ENCODE measurements at places on chromosomes 6 and 20.

GRCh38 chr20:53001498-53002301 lies 29.5 kb downstream of the TSHZ2 start:
- DNase-seq, result peak; percentile 84

DNA sequence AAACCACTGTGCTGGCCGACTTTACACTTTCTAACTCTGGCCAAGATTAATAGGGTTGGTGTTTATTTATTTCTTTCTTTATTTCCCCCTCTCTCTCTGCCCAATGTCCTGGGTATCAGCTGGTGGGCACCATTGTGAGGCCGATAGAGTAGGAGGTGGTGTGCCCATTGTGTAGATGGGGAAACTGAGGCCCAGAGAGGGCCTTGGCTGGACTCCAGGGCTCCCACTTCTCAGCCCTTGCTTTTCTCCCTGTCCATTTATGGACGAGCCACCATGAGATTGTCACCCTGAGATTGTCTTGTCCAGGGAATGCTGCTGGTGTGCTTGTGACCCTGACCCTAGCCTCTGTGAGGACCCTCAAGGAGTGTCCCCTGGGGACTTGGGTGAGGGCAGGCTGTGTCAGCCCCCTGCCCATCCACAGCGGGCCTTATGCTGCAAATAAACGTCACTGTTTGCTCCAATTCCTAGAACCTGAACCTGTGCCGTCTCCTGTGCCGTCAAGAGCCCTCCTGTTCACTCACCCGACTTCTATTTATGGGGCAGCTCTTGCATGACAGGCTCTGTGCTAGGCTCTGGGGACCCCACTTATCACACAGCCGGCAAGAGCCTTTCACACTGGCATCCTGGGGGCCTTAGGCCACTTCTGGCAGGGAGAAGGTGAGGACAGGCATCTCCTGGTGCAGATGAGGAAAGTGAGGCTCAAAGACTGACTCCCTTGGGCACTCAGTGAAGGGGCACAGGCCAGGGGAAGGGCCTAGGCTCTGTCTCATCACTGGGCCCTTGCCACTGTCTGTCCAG lies 24.8 kb downstream of the SUN5 start:
- no peak for DNase-seq

DNA sequence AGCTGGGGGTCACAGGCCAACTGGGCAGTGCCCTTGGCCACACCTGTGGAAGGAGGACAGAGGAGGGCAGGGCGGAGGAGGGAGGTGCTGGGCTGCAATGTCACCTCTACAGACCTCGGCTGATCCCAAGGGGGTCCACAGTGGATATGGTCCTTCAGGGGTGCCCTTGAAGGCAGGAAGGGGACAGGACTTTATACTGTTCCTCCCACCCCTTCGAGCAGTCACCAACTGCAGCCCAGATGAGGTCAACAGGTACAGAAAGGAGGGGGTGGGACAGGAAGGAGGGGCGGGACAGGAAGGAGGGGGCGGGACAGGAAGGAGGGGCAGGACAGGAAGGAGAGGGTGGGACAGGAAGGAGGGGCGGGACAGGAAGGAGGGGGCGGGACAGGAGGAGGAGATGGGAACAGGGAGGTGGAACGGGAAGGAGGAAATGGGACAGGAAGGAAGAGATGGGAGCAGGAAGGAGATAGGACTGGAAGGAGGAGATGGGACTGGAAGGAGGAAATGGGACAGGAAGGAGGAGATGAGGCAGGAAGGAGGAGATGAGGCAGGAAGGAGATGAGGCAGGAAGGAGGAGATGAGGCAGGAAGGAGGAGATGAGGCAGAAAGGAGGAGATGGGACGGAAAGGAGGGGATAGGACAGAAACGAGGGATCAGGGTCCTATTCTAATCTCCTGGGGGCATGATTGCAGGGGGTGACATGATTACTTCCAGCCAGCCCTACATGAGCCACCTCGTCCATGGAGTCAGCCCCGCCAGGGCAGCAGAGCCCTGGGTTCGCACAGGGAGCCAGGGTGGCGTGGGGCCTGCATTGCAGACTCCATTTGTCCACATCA lies 19.4 kb upstream of the MRGBP start:
- peak; percentile 55 for DNase-seq

DNA sequence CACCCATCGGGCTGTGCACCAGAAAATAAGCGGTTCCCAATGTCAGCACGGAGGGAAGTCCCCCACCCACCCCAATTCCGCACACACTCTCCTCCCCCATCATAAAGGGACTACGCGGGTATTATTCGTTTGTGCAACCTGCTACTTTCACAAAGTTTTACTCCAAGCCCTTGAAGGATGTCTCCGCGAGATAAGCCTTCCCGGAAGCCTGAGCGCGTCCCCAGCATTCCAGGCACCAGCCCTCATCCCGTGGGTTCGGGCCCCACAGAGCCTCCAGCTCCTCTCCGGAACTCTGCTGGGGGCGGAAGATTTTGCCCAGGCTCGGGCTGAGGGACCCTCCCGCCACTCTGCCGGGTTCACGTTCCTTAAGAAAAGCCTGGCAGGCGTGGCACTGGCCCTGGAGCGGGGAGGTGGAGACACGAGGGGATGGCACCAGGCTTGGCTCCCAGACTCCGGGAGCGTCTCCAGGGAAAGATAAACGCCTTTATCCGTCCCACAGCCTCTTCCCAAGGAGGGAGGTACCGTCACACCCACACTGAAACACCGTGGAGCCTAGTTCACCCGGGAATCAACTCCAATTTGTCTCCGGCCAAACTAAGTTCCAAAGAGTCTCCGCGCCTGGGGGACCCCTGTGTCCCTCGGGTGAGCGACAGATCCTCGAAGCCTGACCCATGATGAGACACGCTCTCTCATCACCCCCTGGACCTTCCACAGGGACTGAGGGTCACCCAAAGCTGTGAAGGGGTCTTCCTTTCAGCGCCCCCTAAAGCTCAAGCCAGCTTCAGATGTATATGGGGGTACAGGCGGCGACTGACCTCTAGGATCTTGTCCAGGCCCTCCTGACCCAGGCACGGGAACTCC lies 934 bp downstream of the KCNK5 start:
- DNase-seq, result no peak

DNA sequence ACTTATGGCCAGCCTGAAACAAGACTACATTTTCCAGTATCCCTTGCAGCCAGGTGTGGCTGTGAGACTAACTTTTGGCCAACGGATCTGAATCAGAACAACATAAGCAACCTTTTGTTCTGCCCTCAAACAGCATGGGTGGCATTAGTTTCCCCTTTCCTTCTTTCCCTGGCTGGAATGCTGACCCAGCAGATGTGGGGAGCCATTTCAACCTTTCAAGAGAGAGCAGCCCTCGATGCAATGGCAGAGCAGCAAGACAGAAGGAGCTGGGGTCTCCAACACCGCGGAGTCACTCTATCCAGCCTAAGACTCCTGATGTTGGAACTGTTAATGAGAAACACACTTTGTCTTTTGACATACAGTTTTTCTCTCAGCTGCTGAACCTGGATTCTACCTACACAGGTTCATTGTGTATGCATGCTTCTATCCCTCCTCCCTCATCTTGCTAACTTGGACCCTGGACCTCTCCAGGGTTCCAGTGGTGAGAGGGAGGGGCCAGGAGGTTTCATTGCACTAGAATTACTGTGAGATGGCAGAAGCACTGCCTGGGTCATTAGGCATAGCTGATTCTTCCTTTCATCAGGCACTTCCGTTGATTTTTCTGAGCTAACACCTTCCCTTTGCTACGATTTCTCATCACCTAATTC lies 28.8 kb upstream of the DDR1 start:
- DNase-seq, result no peak

All from M059J (cell line).